Activated T-cell treated with anti-CD3 and anti-CD28 coated beads for 48 hours (primary cell): ENCODE measurements at places on chromosomes 16 and 17.

DNA sequence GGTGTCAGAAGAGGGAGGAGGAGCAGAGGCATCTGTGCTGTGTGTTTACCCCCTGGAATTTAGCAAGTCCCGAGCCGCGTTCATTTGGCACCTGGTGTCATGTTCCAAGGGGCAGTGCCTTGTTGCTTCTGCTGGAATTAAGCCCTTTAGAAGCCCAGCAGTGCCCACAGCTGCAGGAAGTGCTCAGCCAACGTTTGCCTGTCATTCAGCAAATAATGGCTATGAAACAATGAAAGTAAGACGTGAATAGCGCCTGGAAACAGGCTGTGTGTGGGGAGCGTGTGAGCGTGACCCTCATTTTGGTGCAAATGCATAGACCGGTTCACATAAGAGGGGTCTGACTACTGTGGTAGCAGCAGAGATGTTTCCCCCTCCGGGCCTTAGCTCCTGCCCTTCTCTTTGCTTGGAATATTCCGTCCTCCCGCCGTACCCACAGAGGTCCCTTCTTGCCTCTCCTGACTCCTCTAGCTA, 5.8 kb upstream of the ATP2C2 start:
- no peak for DNase-seq

DNA sequence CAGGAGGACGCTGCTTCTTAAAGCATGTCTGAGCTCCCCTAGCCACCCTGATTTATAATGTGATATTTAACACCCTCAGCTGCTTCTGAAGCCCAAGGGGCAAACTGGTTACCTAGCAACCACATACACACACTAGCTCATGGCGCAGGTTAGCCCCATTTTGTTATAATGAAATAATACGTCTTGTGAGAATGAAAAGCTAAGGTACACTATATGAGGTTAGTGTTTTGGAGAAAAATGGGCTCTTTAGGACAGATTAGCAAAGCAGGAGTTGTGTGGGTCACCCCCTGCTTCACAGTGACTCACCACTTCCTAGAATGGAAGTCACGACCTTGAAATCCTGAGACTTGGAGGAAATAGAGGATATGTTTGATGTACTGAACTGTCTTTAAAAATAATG, 404.8 kb upstream of the HSBP1 start:
- DNase-seq = no peak

DNA sequence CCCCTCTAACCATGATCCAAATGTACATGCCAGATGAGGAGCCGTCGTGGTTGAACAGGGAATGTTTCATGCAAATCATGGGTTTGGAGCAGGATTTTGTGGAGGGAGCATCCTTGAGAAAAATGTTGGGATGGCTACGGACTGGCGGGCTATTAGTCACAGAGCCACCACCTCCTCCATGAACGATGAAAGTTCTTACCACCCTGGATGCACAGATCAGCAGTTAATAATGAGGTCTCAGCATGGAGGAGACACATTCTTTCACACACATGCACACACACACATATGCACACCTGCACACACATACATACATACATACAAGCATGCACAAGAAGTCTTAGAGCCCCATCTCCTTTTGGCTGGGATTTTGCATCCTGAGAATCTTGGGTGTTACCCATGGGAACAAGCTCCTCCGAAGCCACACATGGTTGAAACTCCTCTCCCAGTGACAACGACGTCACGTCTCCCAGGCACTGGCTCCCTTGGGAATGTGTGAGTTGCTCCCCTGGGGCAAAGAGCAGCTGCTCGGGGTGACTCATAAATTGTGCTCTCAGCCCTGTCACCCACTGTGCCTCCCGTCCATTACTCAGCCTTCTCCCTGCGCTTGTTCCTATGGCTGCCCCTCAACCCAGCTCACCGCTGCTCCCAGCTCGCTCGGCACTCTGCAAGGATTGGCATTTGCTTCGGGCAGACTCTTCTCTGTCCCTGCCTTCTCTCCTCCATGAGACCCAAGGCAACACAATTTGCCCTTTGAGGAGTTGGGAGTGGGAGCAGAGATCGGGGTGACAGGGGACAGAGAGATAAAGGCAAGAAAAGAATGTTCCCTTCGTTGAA, 344.6 kb downstream of the SOX9 start:
- no peak for DNase-seq

DNA sequence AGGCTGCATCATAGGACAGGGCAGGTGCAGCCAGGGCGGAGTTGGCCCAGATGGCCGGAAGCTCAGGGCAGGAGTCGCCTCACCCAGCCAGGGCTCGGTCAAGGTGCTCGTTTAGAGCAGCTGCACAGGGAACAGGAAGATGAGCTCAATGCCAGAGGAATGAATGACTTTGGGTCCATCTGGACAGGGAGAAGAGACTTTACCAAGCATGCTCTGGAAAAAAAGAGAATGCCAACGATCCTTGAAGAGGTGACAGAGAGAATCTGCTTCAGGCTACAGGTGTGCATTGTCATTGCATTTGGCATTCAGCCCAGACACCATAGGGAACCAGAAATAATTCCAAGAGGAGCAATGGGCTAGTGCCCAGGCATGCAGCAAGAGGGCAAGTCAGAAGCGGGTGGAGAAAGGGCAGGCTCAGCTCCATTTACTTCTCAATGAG, 6.7 kb upstream of the MPP3 start:
- DNase-seq = no peak

- DNase-seq = no peak
Observed at GRCh38 chr16:9630119-9630518, 538.7 kb downstream of the HAPSTR1 start.

- no peak for DNase-seq
Observed at GRCh38 chr17:5540321-5540720, 44.0 kb downstream of the NLRP1 start.

- no peak for DNase-seq
Observed at GRCh38 chr16:11588321-11589197, 1.8 kb upstream of the LITAF start.

DNA sequence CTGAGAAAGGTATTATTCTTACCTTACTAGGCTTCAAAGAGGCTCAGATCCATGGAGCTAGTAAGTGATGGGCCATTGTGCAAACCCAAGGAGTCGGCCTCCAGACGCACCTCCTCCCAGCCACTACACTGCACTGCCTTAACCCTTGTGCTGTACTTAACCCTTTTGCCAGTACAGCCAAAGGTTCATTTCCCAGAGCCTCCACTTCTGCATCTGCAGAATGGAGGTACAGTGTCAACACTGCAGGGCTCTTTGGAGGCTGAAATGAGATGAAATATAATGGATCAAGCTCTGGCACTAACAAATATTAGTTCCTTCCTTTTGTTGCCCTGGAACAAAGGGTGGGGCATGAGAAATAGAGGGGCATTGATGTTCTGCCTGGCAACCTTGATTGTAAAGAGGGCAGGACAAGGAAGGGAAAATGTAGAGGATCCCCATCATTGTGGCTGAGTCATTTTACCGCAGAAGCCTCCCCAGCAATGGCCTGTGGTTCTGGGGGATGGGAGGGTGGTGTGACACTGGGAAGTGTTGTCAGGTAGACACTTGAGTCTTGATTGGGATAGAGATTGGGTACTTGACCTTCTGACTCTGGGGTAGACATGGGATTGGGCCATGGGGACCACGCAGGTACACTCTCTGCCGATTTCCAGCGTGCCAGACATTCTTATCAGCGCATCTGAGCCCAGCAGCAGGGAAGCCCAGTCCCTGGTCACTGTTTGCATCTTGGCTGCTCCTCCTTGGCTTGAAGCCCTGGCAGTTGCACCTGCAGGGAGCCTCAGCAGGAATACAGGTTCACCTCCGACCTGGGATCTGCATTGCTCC, 84.0 kb downstream of the MSI2 start:
- DNase-seq = no peak

DNA sequence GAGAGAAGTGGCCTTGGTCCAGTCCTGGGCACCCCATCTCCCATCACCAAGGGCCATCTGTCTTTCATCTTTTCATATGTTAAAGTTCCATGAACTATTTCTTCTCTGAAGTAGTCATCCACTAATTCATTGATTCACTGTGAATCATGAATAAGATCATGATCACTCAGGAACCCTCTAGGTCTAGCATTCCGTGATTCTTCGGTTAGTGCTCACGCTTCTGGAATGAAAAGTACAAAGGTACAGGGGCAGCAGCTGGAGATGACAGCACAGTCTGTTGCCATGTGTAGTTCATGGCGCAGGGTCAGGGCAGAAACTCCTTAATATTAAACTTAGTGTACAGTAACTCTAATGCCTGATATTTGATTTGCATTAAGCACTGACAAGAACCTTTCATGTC, 127.1 kb downstream of the CDH13 start:
- no peak for DNase-seq

DNA sequence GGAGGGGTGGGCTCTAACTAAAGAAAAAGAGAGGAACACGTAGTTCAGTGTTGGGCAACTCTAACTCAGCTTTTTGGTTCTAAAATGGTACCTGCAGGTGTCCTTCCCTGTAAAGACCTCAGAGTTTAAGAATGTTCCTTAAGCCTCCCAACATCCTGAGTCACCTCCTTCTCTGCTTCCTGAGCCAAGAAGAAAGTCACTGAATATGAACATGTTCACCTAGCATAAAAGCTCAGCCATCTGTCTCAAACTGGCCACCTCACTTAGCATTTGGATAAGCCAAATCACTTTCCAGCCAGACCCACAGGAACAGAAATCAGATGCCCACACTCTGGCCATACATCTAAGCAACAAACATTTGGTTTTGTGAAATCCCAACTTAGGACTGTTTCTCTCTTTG, 3.7 kb downstream of the TMEM98 start:
- DNase-seq = no peak

- DNase-seq = no peak
Observed at GRCh38 chr17:17840751-17841591, 4.2 kb upstream of the SREBF1 start.

DNA sequence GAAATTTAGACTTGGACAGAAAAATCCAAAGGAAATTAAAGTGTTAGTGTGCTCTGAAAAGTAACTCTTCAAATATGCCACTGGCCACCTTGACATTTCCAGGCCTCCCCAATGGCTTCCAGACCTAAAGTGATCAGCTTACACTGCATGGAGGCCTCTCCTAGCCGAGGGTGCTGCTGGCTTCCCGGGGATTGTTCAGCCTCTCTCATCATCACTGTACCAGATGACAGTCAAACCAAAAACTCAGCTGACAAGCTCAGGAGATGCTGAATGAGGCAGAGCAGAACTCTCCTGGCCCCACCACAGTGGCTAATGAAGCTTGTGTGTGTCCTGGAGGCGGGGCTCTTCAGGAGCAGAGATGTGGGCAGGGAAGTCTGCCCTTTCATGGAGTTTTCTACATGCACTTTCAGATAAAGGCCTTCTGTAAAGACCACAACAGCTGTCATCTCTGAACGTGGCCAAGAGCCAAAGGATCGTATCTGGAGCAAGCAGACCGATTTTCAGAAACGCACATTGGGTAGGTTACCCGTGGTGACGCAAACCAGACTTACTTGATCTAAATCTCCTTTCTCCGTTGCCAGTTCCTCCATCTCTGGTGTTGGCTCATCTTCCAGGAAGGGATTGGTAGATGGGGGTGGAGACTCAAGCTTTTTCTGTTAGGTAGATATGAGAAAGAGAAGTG, 113.3 kb downstream of the VPS53 start:
- no peak for DNase-seq

DNA sequence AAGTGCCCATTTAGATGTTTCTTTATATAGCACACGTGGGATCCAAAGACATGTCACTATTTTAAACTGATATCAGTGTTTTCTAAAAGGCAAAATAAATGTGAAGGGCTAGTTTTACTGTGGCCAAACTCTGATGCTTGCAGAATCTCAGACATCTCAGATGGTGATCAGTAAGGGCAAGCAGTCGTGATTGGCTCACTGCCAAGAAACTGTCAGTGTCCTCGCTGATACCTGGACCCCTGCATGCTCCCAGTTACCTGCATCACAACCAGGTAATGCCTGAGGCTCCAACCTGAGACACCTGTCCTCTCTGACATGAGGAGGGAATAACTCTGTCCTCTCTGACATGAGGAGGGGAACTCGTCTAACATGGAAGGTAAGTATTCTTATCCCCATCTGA, 114.0 kb downstream of the SPECC1 start:
- DNase-seq = no peak

GRCh38 chr16:50802000-50802399, 60.1 kb downstream of the CYLD start:
- no peak for DNase-seq

- no peak for DNase-seq
Observed at GRCh38 chr16:82259731-82260130, 89.7 kb upstream of the MPHOSPH6 start.

- DNase-seq = no peak
Observed at GRCh38 chr17:66687570-66688284, 147.2 kb upstream of the CACNG5 start.

GRCh38 chr16:59690216-59690615, 956.1 kb upstream of the GOT2 start:
- DNase-seq = no peak

DNA sequence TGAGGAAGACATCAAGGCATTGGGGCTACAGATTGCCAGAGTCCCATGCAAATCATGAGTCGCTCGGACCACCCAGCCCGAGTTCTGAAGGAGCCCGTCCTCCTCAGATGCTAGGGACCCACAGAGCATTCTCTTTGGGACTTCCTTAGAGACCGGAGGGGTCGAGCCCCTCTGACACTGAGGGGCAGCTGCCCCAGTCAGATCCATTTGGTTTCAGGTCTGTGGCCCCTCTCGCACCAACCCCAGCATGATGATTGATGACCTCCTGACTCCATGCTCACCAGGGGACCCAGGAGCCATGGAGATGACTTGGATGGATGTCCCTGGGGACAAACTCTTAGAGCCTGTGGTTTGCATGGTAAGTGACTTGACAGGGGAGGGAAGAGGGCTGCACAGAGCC, 8.0 kb downstream of the PDF start:
- no peak for DNase-seq

DNA sequence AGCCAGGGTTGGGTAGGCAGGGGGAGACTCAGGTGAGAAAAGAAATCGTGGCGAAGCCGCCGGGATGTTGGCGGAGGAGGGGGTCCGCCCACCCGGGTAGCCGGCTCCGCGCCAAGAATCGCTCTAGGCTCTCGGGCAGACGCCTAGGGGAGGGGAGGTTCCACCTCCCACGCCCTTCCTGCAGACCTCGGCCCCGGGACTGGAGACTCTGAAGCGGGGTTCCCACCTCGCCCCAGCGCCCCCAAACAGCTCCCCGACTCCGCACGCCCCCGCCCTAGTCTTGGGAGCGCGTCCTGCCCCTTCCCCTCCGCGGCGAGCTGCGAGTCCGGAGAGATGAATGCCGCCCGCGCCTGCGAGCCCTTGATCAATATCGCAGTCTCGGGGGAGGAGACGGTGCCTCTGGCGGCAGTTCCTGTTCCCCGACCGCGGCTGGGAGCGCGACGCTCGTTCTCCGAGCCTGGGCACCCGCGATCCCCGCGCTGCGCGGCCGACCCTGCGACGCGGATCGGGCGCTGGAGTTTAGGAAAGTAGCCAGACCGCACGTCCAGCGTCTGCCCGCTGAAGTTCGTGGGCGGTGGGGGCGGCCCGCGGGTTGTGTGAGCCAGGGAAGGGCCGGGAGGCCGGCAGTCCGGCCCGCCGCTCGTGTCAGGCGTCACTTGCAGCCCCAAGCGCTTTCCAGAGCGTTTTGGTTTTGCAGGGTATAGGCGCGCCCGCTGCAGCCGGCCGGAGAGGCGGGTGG, 790 bp downstream of the CRHR1 start:
- peak; percentile 22 for DNase-seq

GRCh38 chr16:86138121-86139085, 239.4 kb downstream of the IRF8 start:
- DNase-seq = no peak
